Activated T-cell treated with anti-CD3 and anti-CD28 coated beads, Interleukin-2, amount 50 U/mL, for 72 hours (primary cell): ENCODE measurements at places on chromosomes 2 and 18.
A peak's percentile ranks its signal among the peaks of the same experiment; 100 is the strongest.

- DNase-seq, result no peak
Observed at GRCh38 chr18:50080316-50080715, 114.6 kb downstream of the MYO5B start.

GRCh38 chr18:79405781-79406575 is 10.2 kb downstream of the NFATC1 start:
- peak; percentile 90 for DNase-seq

GRCh38 chr2:157751462-157752058 is 122.9 kb upstream of the ACVR1C start:
- peak; percentile 33 for DNase-seq

DNA sequence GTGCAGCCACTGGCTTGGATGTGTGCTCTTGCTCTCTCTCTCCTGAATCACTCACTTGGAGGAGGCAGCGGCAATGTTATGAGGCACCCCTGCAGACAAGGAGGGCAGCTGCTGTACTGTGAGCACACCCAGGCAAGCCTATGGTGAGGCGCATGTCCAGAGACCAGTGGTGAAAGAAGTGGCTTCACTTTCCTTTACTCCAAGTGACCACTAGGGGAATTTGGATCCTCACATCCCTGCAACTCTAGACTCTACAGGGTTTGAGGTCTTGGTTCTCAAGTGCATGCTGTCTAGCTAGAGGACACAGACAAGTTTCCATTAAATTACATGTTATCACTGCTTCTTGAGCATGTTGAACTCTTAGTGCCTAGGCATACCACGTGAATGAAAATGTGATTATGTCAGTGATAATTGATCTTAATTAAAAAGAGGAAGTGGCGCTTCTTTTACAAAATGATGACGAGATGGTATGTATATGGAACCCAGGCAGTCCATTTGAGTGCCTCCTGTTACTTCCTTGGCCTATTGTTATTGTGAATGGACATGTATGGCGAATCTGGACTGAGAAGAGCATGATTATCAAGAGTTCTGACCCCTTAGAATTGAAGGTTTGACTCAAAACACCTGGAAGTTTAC is 181.0 kb upstream of the CDH2 start:
- DNase-seq, result no peak

- DNase-seq, result no peak
Observed at GRCh38 chr2:157805519-157805918, 70.6 kb downstream of the ACVR1 start.

DNA sequence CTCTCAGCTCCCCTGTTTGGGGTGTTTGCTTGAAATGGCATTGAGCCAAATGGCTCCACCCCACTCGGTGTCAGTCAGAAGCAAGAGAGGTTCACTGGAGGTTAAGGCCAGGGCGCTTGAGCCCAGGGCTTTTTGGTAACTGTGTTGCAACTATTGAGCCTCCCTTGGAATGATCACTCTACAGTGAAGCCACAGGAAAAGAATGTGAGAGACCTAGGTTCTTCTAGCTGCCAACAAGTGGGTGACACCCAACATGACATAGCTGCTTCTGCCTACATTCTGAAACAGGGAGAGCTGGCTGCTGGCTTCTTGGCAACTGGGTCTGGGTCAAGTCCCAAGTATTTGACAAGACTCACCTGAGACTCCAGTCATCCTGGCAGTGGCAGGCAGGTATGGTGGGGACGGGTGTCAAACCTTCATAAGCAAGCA is 7.1 kb upstream of the GRHL1 start:
- DNase-seq, result no peak

- DNase-seq, result no peak
Observed at GRCh38 chr2:59529726-59530125, 1023.7 kb downstream of the BCL11A start.

DNA sequence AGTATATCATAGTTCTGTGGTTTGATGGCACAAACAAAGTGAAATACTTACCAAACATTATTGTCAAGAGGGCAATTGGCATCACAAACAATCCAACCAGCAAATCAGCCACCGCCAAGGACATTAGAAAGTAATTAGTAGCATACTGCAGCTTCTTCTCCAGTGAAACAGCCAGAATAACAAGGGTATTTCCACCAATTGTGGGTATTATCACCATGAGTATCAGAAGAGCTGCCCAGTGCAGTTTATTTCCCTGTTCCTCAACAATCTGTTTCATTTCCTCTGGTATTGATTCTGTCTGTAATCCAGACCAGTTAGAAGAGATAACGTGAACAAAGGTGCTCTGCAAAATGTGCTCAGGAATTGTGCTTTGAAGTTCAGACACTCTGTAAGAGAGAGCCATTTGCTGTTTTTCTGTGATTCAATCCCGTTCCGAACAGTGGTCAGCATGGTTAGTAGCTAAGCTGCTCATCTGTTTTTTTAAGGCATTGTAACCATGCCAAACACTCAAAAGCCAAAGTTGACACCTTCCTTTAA is 1.4 kb downstream of the HTR2B start:
- no peak for DNase-seq

GRCh38 chr18:36308711-36309435 is 11.4 kb downstream of the FHOD3 start:
- no peak for DNase-seq

DNA sequence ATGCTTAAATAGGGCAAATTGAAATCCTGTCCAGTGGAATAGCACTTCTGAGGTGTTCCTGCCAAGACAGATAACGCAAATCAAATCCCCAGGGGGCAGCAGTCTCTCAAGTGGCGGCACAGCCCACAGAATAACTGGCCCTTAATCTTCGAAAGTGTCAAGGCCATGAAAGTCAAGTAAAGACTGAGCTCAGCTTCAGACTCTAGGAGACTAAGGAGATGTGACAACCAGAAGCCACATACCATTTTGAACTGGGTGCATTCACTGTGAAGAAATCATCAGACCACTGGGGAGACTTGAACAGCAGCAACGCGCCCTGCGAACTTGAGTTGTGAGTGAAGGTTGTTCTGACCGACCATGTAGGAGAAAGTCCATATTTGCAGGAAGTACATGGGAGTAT is 66.0 kb upstream of the ASAP2 start:
- DNase-seq, result no peak

DNA sequence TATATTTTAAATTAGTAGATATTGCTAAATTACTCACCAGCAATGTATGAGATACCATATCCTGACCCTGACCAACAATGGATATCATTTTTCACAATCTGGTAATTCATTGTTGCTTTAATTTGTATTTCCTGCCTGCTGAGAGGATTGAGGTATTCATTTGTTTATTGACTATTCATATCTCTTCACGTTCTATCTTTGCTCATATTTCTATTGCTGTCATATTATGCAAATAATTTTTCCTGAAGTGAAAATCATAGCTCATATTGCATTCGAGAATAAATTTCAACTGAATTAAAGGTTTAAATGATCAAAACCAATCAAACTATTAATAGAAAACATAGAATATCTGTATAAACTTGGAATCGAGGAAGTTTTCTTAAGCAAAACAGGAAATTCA is 31.0 kb downstream of the INO80D start:
- DNase-seq, result no peak

DNA sequence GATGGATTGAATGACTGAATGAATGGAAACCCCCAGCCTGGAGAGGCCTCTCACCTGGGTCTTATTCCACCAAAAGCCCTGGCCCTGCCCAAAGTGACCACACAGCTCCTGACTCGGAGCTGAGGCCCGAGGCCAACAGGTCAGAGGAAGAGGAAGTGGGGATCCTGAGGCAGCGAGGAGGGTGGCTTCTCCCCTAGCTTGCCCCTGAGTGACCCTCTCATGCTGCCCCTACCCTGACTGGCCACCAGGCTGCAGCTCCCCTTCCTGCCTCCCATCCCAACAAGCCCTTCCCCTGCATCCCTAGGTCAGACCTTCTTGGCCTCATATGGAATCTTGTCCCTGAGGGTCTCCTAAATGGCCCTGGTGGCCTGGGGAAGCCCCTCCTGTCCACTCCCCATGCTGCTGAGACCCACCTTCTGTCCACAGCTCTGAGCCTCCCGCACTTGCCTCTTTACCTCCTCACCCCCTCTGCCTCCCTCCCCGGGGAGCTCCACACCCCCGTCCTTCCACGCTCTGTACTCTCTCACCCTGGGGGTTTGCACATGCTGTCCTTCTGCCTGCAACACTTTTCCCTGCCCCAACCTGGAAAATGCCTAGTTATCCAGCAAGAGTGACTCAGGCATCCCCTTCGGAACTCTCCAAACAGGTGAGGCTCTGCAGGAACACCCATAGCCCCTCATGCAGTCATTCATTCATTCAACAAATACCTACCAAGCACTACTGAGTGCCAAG is 134.8 kb upstream of the HDAC4 start:
- DNase-seq, result no peak

- DNase-seq, result no peak
Observed at GRCh38 chr18:58385472-58385871, 243.4 kb downstream of the ALPK2 start.

GRCh38 chr2:54936766-54937165 is 113.5 kb downstream of the RTN4 start:
- DNase-seq, result no peak

GRCh38 chr18:13543144-13543543 is 183.2 kb downstream of the FAM210A start:
- no peak for DNase-seq

- no peak for DNase-seq
Observed at GRCh38 chr2:30074023-30074422, 72.8 kb upstream of the YPEL5 start.

DNA sequence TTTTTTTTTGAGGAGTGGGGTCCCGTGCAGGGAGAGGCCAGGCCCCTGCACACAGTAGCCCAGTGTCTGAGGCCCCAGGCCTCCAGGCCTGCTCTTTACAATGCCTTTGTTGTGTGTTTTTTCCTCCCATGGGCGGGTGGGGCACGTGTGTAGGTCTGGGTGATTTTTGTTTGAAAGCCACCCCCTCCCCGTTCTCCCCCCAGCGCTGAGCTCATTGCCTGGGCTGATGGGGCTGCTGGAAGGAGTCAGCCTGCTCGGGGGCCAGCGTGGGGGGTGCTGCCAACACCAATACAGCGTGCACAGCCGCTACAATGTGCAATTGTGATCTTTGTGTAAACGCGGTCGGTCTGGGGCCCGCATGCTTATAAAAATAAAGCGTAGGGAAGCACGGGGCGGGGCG is 142.7 kb downstream of the DYSF start:
- DNase-seq, result no peak

DNA sequence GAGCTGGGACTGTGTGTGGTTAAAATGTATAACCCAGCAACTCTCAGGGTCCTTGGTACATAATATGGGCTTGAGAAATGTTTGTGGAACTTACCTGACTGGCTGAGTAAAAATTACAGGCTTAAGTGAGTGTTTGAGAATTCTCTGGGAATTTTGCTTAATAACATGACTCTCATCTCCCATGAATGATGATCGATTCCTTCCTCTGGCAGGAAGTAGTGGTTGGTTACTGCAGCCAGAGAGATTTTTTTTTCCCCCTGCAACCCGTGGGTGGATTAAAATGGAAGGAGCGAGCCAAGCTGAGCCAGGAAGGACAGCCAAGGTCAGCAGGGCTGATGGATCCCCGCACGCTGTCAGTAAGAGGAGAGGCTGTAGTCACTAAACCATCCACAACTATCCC is 40.6 kb upstream of the RFX8 start:
- no peak for DNase-seq

DNA sequence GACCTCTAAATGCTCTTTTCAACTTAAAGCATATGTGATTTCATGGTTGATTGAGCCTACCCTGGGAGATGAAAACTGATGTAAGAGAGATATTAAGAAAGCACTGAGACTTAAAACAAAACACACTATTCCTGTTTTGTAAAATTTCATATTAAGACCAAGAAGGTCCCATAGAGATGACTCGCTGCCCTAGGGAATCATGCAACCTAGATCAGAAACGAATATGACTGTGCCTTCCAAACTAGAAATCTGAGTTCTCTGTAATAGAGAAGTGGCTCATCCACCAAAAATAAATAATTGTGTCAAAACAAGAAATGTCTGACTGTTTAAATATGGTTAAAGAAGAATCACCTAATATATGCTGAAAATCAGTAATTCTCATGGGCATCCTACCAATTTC is 776.8 kb upstream of the SOX11 start:
- DNase-seq, result no peak

- DNase-seq, result no peak
Observed at GRCh38 chr2:128408349-128409305, 90.0 kb upstream of the HS6ST1 start.

- no peak for DNase-seq
Observed at GRCh38 chr2:159211447-159212396, 74.8 kb downstream of the WDSUB1 start.

GRCh38 chr2:71122387-71123298 is 7.4 kb downstream of the MCEE start:
- DNase-seq, result no peak

GRCh38 chr2:3434654-3435053 is 55.2 kb downstream of the TRAPPC12 start:
- no peak for DNase-seq

DNA sequence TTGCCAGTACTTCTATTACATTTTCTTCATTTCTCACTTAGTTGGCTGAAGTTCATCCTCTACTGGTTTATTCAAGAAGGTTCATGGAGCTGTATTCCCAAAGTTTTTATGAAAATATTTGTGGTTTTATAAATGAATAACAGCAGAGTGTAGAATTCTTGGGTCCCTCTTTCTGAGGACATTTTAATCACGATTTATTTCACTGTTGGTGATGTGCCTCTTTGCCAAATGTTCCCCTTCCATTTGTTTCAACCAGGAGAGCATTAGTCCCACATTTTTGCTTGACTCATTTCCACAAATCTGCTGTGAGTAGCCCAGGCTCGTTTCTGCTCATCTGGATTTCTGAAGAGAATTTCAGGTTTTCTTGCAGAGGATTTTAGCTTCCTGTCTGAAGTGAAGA is 20.8 kb downstream of the COPS7B start:
- DNase-seq, result no peak

GRCh38 chr2:216066230-216066629 is 15.4 kb downstream of the PECR start:
- DNase-seq, result no peak

DNA sequence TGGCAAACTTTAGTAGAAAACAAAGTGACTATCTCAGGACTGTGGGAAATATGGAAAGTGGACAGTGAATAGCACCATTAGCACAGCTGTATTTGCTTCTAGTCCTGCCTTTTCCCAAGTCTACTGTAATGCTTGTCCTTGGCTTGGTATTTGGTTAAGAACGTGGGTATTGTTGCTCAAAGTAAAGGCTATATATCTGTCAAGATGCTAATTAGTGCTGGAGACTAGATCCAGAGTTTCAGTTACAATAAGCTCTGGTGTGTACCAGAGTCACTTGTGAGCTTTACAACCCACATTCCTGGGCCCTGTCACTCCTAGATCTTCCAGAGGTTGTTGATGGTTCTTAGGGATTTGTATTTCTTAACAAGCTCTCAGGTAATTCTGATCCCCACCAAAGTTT is 313.6 kb downstream of the SLC8A1 start:
- DNase-seq, result no peak

DNA sequence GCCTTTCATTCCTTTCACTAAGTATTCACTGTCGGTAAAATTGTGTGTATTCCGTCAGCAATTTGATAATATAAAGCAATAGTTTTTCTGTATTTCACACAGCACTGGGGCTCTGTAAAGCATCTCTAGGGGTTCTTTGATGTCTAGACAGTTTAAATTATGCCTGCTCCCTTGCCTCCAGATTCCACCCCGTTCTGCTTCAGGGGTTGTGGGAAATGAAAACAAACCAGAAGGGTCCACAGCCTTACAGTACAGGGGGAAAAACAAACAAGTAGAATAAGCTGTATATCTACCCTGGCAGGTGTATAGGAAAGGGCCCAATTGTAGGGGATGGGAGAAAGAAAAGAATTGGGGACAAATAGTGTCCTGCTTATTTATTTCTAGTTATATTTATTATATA is 63.1 kb downstream of the ASXL3 start:
- no peak for DNase-seq

GRCh38 chr2:160916300-160916699 is 243.9 kb upstream of the TANK start:
- no peak for DNase-seq
